ENCODE measurements at places on chromosomes 13 and 19. TPM values are rescaled to one million over a fixed set of nuclear protein-coding genes. Genes with fewer than 3 reads are reported as not detected.

The SLC39A3 gene
- total RNA-seq, result 46.8 TPM

The MAST1 gene
- 23.4 TPM for total RNA-seq

The USF2 gene
- 181 TPM for total RNA-seq

The TPTE2 gene
- 0.30 TPM for total RNA-seq

The IFNL3 gene
- not detected for total RNA-seq

The RAD23A gene
- 171 TPM for total RNA-seq

The FFAR2 gene
- not detected for total RNA-seq

The EDNRB gene
- total RNA-seq, result not detected

The PLIN5 gene
- total RNA-seq, result 2.2 TPM

The ZNF468 gene
- 21.3 TPM for total RNA-seq

The LGALS14 gene
- total RNA-seq, result not detected

The LGI4 gene
- total RNA-seq, result 2.7 TPM

The CASP14 gene
- not detected for total RNA-seq

The VAV1 gene
- total RNA-seq, result 92.7 TPM

The CEACAM16 gene
- not detected for total RNA-seq

The HSD17B14 gene
- 1.8 TPM for total RNA-seq

- no peak for DNase-seq
Observed at GRCh38 chr13:80865329-80865728, 524.4 kb upstream of the SPRY2 start.

- DNase-seq, result no peak
Observed at GRCh38 chr19:40251991-40252390, 25.5 kb upstream of the CCNP start.

- DNase-seq, result no peak
Observed at GRCh38 chr19:54339646-54340358, 840 bp upstream of the LILRA4 start.

- no peak for DNase-seq
Observed at GRCh38 chr13:73508841-73509240, 450.0 kb downstream of the KLF5 start.

- no peak for DNase-seq
Observed at GRCh38 chr19:13843104-13843921, 33.6 kb upstream of the NANOS3 start.

- no peak for DNase-seq
Observed at GRCh38 chr19:14063105-14063504, 1.2 kb upstream of the PALM3 start.

GRCh38 chr13:44785401-44785800 lies 203.9 kb downstream of the NUFIP1 start:
- no peak for DNase-seq

GRCh38 chr13:107413005-107413404 lies 802.3 kb downstream of the LIG4 start:
- no peak for DNase-seq

GRCh38 chr19:792306-792885 lies 4.9 kb upstream of the PTBP1 start:
- no peak for DNase-seq

DNA sequence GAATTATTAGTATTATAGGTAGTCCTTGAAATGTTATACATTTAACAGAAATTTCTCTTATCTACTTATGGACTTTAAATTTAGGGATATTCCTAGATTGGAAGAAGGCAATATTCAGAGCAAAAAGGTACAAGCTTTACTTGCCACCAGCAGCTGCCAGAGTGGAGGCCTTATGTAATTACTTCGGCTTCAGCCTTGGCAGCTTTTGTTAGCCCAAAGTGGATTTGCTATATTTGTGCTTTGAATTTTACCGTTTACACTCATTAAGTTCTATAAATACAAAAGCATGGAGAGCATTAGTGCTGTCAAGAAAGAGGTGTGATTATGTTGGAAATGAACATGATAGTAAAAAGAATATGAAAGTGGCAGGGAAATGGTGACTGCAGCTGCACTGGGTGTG lies 319.9 kb downstream of the ATP8A2 start:
- DNase-seq, result no peak

- DNase-seq, result peak; percentile 74
Observed at GRCh38 chr19:17385878-17386611, 8.0 kb downstream of the CCDC194 start.

DNA sequence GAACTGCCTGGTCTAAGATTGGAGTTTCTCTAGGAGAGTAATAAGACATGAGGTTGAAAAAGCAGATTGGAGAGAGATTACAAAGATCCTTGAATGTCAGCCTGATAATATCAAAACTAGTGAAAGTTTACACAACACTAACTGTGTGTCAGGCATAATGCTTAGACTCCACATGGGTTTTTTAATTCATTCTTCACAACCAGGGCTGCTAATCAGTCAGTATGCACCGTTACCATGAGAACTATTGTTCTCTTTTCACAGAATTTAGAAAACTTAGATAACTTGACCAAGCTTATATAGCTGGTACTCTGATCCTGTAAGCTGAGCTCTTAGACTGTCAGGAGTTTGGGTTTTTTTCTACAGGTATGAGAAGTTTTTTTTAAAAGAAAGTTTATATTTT lies 46.6 kb upstream of the TSC22D1 start:
- no peak for DNase-seq

DNA sequence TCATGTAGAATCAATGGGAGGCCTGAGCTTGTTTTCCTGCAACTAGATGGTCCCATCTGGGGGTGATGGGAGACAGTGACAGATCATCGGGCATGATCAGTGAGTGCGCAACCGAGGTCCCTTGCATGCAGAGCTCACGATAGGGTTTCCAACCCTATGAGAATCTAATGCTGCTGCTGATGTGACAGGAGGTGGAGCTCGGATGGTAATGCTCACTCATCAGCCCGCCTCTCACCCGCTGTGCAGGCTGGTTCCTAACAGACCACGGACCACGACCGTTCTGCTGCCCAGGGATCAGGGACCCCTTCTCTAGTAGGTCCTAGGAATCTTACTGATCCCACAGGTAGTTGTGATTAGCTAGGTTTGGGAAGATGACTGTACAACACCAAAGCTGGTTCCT lies 23.5 kb upstream of the GARRE1 start:
- DNase-seq, result no peak

DNA sequence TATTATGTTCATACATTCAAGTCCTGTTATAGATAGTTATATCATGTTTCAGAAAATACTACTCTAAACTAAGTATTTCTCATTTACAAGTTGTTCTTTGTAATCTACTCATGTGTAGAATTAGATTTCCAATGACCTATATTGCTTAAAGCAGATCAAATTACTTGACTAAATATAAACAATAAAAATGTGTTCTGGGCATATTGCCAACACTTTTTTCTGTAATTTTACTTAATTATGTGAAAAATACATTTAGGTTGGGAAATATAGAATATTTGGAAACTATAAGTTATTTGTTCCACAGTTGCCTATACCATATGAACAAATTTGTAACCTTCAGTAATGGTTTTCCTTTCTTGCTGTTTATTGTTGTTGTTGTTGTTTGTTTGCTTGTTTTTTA lies 275.2 kb upstream of the PCDH9 start:
- DNase-seq, result no peak

DNA sequence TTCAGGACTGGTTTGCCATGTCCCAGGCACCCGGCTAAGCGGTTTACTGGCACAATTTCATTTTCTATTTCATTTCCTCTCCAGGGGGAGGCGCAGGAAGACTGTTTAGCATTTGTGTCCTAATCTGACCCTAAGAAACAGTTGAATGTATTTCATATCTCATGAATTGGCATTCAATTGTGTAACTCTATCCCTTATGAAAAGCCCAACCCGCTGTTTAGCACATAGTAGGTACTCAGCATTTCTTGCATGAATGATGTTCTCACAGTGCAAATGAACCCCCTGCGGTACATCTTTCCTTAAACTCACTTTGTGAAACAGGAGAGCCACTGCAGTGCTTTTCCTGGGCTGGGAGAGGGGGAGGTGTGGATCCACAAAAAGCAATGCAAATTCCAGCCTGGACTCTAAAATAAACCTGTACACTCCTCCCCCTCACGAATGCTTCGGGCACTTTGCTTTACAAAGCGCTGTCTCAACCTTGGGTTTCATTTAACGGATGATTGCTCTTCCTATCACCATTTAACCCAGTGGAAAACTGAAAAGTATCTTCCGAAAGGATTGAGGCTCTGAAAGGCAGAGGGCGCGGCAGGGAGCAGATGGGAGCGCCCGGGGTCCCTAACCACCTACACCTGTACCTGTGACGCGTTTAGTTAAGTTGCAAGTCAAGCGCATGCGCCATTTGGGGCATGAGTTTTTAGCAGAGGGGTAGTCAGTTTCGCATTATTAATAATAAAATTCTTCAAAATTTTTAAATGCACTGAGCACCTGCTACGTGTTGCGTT lies 1.2 kb upstream of the EEF2 start:
- DNase-seq, result peak; percentile 89

GRCh38 chr19:39670998-39671397 lies 15.3 kb downstream of the LGALS16 start:
- no peak for DNase-seq

DNA sequence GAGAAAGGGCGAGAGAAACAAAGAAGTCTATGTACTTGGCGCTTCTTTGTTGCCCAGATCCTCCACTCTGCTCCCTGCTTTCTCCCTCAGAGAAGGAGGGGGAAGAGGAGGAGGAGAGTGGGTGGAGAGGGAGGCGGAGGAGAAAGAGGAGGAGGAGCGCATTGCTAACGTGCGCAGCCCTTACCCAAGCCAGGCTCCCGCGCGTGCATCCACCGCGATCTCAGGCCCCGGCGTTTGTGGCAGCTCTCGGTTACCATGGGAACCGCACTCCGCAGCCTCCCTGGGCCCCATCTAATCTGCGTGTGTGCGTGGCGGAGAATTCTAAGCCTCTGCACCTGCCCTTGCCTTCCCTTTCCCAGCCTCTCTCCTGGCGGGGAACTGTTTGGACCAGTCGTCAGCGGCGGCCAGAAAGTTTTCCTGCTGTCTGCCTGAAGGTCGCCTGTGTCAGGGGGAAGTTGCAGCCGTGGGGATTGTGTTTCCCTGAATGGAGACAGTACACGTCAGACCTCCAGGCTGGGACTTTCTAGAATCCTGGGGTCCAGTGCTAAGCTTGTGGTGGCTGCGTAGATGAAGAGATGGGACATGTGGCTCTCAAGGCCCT lies at the start of gene ERICH6B:
Gene ERICH6B, minus strand, starts transcription at position 239 of the 601 bp plus-strand sequence. CDS start 18,734 bp downstream, outside the sequence.
- no peak for DNase-seq

DNA sequence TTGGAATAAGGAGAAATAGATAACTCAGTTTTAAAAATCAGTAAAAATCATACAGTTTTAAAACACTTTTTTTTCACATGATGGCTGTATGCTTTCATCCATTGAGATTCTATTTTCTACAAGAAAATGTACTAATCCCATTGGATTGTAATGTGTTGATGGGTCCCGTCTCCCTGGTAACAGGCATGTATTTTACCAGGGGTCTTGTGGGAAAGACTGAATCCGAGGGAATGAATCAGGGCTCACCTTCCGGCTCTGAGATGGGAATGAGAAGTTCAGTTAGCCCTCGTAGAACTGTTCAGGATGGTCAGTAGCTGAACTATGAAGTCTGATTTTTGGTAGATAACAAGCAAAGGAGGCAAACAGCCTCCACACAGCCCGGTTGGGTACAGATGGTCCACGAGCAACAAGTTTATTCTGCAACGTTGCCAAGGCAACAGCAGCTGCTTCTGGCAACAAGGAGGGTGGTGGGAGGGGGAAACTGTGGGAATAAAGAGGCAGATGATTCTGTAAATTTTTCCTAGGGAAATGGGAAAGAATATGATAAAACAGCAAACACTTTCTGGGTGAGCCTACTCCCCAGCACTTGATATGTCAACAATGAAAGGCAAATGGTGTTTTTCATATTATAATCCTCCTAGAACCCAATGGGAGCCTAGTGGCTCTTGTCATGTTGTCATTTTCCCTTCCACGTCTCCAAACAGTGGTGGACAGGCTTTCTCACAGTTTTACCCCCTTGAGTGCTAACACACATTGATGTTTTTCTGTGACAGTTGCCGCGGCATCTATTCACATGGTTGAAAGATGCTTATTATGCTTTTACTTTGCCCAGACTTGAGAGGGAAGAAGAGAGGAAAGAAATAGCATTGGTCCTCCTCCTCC lies 12.4 kb upstream of the SIAH3 start:
- DNase-seq, result no peak

- no peak for DNase-seq
Observed at GRCh38 chr13:80224468-80224867, 116.5 kb downstream of the SPRY2 start.

DNA sequence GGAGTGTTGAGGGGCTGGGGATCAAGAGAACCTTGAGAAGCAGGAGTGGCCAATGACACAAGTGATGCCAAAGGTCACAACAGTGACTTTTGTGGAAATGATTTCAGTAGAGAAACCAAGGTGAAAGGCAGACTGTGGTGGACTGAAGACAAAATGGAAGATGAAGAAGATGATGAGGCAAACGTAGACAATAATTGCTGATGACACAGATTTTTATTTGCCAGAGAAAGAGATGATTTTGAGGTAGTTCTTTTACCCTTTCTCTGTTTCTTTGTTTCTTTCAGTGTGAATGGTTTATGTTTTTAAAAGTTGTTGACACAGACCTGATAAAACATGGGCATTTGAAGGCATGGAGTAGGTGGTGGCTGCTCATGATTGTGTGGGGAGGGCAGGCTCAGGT lies 121.0 kb upstream of the ARGLU1 start:
- DNase-seq, result no peak

GRCh38 chr13:100159584-100159983 lies 70.7 kb downstream of the PCCA start:
- DNase-seq, result no peak

DNA sequence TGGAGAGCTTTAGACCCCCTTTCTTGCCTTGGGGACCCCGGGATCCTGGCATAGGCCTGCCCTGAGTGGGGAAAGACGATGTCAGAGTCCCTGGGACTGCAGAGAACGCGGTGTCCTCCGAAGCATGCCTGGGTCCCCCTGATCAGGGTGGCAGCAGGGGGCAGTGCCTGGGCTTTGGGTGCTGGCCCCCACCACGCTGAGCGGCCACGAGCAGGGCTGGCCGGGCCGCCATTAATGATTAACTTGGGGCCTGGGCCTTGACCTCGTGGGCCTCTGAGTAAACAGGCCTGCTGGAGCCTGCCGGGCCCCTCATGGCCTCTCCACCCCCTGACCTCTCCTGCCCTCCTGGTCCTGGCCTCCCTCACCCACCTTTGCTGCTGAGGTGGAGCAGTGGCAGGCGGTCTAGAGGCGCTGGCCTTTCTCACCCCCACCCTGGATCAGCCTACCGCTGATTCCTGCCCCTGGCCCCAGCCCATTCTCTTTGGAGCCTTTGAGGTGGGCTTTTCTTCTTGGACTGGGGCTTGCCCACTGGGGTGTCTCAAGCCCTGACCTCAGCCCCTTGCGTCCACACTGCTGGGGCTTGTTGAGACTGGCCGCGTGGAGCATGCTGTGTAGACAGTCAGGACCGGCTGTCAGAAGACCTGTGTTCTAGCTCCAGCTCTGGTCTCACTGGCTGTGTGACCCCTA lies 26.3 kb downstream of the CEBPA start:
- DNase-seq, result no peak

DNA sequence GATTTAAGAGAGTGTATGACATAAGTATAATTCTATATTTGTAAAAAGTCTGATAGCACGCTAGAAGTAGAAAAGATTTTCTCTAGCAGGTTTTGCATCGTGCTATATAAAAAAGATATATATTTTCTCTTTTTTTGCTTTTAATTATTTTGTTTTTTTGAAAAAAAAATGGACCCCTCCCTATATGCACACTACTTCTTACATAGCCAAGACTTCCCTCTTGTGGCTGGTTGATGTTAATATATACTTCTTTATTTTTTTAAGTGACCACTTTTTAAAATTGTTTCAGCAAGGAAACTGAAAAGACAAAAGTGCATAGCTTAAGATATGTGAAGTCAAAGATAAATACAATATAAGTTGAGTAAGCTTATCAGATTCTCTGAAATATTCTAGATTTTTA lies 1202.8 kb downstream of the DIAPH3 start:
- peak; percentile 65 for DNase-seq

GRCh38 chr13:20814224-20814910 lies 40.6 kb upstream of the EEF1AKMT1 start:
- no peak for DNase-seq
